Heart right ventricle (tissue), 16 donors: ENCODE measurements at places on chromosomes 3 and 15.

DNA sequence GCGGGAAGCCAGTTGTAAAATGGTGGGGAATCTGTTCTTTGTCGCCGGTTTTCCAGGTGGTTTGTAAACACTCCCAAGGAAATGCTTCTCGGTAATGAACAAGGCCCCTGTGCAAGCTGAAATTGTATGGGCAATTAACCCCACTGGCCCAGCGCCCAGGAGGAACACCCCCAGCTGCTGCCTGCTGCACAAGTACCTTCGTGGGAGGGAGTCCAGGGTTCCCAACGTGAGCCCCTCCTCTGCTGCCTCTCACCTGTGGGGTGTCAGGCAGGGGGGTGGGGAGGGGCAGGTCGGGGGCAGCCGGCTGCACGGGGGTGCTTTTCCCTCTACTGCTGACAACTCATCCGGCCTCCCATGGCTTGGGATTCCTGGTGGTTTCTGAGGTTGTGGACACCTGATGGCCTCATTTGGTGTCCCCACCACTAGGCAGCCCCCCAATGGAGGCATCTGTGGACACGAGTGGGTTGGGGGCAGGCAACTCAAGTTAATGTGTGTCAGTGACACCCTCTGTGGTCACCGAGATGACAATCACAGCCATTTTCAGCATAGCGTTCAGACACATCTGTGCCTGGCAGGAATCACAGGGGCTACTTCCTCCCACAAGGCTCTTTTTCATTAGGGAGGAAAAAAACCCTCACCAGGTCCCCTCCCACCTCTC lies 35.6 kb upstream of the PRR23E start:
- no peak overlapping the region for H3K27ac ChIP-seq
- no peaks in the 10 kb centered on the region for H3K36me3 ChIP-seq
- no peak for DNase-seq
- no peaks in the 10 kb centered on the region for H3K4me1 ChIP-seq
- H3K4me3 ChIP-seq = no peak overlapping the region

GRCh38 chr15:58755956-58756355 lies 6.4 kb upstream of the ADAM10 start:
- no peaks in the 10 kb centered on the region for H3K36me3 ChIP-seq
- no peaks in the 10 kb centered on the region for H3K4me1 ChIP-seq
- H3K27ac ChIP-seq = no peak overlapping the region
- H3K27me3 ChIP-seq = no peaks in the 10 kb centered on the region

GRCh38 chr15:94305133-94305532 lies 73.8 kb downstream of the MCTP2 start:
- no peaks in the 10 kb centered on the region for H3K36me3 ChIP-seq
- no peak overlapping the region for H3K27ac ChIP-seq
- no peak for DNase-seq
- no peaks in the 10 kb centered on the region for H3K27me3 ChIP-seq

DNA sequence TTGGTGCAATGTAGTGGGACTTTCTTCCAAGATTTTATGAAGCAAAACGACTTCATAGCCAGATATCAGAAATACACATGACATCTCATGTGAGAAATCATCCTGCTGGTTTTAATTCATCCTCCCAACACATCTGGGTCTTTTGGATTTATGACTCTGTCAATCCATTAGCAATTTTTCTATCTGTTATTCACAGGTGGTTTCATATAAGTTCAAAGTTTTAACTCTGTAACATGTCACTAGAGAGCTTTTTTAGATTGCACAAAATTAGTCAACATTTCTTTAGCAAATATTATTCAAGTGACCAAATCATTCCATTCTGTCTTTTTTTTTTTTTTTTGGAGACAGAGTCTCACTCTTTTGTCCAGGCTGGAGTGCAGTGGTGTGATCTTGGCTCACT lies 30.4 kb downstream of the SQOR start:
- H3K4me1 ChIP-seq = peaks cover 17% of the 10 kb centered on the region
- no peak for DNase-seq
- H3K4me3 ChIP-seq = no peak overlapping the region
- H3K27ac ChIP-seq = no peak overlapping the region
- no peaks in the 10 kb centered on the region for H3K27me3 ChIP-seq
- H3K36me3 ChIP-seq = peaks cover 73% of the 10 kb centered on the region

GRCh38 chr15:75947092-75947491 lies 43.4 kb downstream of the FBXO22 start:
- H3K4me1 ChIP-seq = no peaks in the 10 kb centered on the region
- no peak overlapping the region for H3K4me3 ChIP-seq
- no peaks in the 10 kb centered on the region for H3K27me3 ChIP-seq
- no peaks in the 10 kb centered on the region for H3K36me3 ChIP-seq
- H3K27ac ChIP-seq = no peak overlapping the region

DNA sequence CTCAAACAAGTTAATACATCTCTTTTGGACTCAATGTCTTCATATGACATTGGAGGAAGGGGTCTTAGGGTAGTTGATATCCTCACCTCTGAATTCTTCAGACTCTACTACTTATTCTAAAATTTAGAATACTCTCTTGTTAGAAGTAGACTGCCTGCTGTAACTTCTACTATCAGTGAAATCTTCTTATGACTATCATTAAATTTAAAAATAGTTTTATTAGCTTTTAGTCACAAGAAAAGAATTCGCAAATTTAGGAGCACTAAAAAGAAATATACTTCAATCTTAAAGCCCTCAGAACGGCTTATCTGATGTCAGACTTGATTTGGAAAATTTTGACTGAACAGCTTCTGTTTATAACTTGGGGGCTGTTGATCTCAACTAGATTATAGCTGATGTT lies 67.1 kb upstream of the TTC14 start:
- no peak overlapping the region for H3K4me3 ChIP-seq
- no peak overlapping the region for H3K27ac ChIP-seq
- DNase-seq = no peak
- H3K36me3 ChIP-seq = no peaks in the 10 kb centered on the region
- no peaks in the 10 kb centered on the region for H3K27me3 ChIP-seq
